Lower leg skin (tissue), 4 donors: ENCODE measurements at places on chromosomes 2 and 18. TPM values are rescaled to one million over a fixed set of nuclear protein-coding genes. Genes with fewer than 3 reads are reported as not detected.
A peak's percentile ranks its signal among the peaks of the same experiment; 100 is the strongest.

The ZAP70 gene
- 1.4 TPM for total RNA-seq

DNA sequence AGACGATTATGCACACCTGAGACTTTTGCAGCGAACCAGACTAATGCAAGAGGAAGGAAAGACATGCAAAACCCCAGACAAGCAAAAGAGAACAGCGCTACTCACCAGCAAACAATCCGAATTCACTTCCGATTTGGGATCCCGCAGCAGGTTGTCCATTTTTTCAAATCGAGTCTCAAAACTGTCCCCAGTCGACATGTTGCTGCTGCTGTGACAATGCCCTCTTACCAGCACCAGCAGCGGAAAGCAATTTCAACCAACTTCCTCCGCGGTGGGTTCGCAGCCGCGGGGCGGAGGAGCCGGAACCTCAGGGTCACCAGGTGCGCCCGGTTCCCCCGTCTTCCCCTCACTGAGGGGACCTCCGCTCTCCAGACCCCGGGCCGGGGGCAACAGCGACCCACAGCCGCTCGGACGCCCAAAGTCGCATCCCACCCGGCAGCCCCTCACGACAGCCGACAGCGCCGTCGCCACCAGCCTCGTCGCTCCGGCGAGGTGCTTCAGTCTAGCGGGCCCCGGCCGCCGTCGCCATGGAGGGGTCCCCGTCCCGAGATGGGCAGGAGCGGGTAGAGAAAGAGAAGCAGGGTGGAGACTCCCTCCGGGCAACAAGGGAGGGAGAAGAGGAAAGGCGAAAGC lies 784 bp downstream of the ROCK1 start:
- DNase-seq = no peak

The CDK15 gene
- 0.30 TPM for total RNA-seq

DNA sequence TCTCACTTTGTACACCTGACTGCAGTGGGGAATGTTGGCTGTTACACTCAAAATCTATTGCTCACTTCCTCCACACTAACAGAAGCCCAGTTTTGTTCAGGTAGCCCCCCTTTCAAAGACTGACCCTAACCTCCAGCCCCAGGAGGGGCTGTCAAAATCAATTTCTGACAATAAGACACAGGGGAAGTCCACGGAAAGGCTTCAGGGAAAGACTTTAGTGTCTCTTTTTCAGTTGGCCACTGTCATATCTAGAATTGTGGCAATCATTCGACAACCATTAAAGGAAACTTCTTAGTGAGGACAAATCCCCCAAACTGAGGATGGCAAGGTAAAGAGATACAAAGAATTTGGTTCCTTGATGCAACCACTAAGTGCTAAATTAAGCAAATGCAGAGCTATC lies 59.0 kb downstream of the BARD1 start:
- no peak for DNase-seq

DNA sequence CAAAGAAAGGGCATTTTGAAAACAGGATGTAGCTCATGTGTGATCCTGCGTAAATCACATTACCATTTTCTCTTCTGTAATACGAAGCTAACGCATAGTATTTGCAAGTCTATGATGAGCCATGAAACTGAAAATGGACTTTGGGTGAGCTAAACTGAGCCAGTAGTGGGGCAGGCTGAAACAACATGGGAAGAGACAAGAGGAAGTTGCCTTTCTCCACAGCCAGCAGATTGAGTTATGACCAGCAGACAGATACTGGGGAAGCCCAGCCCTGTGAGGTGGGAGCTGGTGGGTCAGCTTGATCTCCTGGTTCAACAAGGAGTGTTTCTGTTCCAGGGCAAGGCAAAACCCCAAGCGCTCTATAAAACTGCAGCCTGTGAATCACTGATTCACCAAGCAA lies 11.8 kb downstream of the CYRIA start:
- DNase-seq = no peak

GRCh38 chr18:69230204-69230603 lies 170.5 kb upstream of the DOK6 start:
- no peak for DNase-seq

DNA sequence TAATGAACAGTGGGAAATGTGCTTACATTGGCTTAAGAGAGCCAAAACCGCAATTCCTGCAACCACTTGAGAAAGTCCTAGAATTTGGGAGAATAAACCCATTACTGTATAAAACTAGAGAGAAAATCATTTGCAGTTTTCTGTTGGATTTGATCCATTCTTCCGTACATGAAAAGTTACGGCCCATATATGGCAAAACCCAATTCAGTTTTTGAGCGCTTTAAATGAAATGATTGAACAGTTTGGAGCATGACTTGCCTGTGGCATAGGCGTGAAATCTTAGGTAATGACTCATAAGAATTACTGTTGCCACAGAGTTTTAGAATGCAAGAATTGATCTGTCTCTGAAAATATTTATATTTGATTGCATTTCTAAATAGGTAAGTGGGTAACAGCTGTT lies 52.0 kb downstream of the PHLPP1 start:
- no peak for DNase-seq

The STPG4 gene
- not detected for total RNA-seq

DNA sequence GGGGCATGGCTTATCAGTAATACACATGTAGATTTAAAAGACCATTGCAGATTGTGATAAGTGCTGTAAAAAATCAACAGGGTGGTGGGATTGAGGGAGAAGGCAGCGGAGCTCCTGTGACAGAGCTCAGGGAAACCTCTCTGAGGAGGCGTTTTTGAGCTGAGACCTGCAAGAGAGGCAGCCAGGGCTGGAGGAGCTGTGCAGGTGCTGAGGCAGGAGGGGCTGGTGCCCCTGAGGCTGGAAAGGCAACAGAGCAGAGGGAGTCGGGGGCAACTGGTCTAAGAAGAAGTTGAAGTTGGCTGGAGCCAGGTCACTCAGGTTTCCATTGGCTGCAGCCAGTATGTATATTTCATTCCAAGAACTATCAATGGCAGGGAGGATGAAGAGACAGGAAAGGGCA lies 47.6 kb downstream of the KLHL29 start:
- peak; percentile 68 for DNase-seq

DNA sequence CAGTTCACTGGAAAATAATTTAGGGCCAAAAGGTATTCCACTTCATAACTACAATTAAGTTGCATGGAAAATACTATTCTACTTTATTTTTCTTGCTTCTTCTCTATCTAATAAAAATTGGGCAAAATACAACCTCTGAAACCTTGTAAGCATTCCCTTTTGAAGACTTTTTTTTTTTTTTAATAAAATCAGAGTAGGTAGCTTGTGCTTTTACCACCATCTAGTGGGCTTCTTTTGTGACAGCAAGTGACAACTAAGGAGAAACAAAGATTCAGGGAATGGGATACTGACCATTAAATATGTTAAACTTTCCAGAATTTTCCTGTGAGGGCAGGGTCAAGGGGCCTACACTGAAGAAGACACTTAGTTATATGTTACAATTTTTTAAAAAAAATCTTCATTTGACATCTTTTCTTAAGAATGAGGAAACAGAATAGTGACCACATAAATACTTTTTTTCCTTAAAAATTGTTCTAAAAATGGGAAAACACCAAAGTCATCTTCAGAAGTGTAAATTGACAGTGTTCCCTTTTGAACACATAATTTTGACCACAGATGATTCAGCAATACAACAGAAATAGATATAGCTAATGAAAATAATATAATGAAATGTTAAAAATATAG lies 1183.2 kb upstream of the ACVR2A start:
- no peak for DNase-seq

The LRRTM1 gene
- total RNA-seq = 0.10 TPM

- DNase-seq = no peak
Observed at GRCh38 chr2:127620866-127621265, 25.1 kb upstream of the GPR17 start.

The PLGLB1 gene
- 1.9 TPM for total RNA-seq

DNA sequence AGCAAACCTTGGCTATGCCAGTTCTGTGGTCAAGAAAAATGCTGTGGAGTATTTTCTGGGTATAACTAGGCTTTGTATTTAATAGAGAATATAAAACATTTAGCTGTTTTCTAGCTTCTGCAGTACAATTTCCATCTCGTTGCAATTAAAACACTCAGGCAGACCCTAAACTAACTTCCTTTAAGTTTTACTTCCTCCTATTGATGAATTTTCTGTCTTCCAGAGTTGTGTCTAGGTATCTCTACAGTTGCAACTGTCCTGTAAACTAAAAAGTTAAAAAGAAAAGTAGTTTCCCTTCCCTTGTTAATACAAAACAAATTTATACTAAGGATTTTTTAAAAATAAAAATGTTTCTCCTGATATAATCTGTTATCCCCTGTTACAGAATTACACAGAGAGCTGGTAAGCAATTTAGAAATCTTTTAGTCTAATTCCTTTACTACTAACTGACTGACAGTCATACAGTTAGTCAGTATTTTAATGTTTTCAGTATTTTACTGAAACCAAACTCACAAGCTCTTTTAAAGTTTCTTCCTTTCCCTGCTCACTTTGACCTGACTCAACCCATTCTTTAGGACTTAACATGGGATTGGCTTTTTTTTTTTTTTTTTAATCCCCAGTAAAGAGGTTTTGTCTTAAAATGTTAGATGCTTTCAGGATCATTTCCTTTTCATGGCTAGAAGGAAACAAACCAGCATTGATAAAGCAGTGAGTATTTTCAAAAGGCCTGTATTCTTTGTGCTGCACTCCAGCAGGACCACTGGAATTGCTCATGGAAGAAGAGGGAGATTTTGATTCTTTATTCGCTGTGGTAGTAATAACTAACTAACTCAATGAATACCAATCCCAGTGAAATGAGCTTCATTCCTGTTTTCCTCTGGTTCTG lies 22.9 kb downstream of the ITGAV start:
- DNase-seq = no peak

DNA sequence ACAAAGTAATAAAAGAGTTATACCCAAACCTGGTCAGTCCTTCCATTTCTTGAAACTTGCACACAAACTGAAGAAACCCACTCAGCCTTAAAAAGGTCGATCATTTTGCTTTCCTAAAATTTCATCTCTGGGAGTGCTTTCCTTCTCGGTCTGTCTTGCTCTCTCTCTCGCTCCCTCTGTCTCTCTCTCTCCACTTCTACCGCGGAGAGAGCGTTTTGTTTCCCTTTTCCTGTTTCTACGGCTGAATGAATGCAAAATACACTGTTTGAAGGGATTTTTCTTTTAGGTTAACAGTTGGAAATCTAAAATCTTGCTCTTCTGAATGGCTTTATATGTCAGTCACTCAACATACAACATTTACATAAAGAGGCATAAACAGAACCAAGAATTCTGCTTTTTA lies 424.2 kb downstream of the TGIF1 start:
- no peak for DNase-seq

DNA sequence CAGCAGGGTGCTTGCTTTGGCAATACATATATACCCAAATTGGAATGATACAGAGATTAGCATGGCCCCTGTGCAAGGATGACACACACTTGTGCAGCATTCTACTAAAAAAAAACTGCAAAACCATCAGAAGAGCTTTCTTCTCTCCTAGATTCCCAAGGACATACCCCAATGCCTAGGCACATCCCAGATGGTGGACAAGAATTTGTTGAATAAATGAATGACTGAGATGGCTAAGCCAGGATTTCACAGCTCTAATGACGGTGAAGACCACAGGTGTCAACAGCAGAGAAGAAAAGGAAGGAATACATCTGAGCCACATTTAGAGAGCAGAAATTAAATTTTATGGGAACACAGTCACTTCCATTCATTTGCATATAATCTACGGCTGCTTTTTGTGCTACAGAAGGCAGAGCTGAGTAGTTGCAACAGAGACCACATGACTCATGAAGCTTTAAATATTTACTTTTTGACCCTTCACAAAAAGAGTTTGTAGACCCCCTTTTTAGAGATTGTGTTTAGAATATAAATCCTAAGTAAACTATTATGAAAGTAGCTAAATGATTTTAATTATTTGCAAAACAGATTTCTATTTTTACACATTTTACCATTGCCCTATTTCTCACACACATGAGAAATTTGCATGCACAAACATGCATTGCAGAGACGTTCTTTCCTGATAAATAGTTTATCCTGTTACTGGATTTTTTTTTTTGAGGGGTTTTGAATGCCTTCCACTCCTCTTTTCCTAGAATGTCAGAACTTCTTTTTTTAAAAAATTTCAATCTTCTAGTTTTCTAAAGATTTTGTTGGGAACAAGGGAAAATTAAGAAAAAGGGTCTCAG lies 119.0 kb downstream of the PMAIP1 start:
- DNase-seq = no peak

The RPS27A gene
- 1,336 TPM for total RNA-seq

The TMEM247 gene
- not detected for total RNA-seq
